ENCODE measurements at places on chromosomes 5 and 9.

- no peak for DNase-seq
These were observed 12.9 kb upstream of the SLCO6A1 start for GRCh38 chr5:102511666-102512065.

DNA sequence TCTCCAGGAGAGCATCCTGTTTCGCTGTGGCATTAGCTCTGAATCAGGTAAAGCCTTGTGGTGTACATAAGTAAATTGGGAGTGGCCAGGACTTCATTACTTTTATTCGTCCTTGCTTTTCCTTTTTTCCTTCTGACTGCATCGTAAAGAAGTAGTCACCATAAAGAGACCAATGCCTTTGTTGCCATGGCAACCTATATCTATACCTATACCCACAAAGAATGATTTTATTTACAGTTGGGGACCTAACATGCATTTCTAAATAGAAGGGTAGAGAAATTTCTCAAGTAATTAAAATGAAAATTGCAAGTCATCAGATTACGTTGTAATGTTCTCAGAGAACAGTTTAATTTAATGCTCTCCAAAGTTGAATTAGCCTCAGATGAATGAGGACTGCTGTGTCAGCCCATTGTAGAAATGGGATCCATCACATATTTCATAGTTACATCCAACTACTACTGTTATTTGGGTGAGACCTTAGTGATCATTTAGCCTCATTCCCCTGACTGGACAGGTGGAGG, 18.6 kb downstream of the PTCD2 start:
- no peak for DNase-seq

DNA sequence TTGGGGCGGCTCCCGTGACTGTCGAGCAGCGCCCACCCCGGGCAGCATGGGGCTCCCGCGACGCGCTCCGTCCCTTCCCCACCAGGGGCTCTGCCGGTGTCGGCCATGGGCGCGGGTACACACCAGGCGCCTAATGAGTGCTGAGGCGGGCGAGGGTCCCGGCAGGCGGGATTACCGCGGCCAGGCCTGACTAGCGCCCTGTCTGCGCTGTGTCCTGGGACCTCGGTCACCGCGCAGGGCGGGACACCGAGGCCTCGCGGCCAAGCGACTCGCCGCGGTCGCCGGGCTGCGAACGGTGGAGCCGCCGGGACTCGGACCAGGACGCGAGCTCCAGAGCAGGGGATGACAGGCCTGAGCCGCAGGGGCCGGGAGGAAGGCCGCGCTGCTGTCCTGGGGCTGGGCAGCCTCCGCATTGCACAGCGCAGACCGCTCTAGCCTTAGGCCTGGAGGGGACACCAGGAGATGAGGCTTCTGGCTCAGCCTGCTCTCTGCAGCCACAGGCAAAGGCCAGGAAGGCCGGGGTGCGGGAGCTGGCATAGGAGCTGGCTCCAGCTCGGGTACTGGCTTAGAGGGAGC, 14.1 kb downstream of the LCN10 start:
- no peak for DNase-seq

GRCh38 chr5:124701016-124701415, 45.4 kb downstream of the ZNF608 start:
- no peak for DNase-seq

- no peak for DNase-seq
These were observed 10.6 kb upstream of the F2RL1 start for GRCh38 chr5:76808141-76808691.

All from urinary bladder (tissue), 4 donors.